ENCODE measurements at places on chromosomes 11 and 22. TPM values are rescaled to one million over a fixed set of nuclear protein-coding genes. Genes with fewer than 3 reads are reported as not detected.

LYVE1 gene
- 22.8 TPM for total RNA-seq

EMID1 gene
- not detected for total RNA-seq

GLB1L3 gene
- total RNA-seq: 0.16 TPM

POU2AF2 gene
- total RNA-seq: 4.4 TPM

PHOX2A gene
- total RNA-seq: 0.79 TPM

LZTR1 gene
- total RNA-seq: 61.9 TPM

GGTLC2 gene
- total RNA-seq: not detected

CTSF gene
- total RNA-seq: 80.6 TPM

NXPE1 gene
- total RNA-seq: 407 TPM

OR51I2 gene
- not detected for total RNA-seq

C1QTNF5 gene
- 8.6 TPM for total RNA-seq

UCP2 gene
- 57.6 TPM for total RNA-seq

APOBEC3B gene
- 10.9 TPM for total RNA-seq

DNA sequence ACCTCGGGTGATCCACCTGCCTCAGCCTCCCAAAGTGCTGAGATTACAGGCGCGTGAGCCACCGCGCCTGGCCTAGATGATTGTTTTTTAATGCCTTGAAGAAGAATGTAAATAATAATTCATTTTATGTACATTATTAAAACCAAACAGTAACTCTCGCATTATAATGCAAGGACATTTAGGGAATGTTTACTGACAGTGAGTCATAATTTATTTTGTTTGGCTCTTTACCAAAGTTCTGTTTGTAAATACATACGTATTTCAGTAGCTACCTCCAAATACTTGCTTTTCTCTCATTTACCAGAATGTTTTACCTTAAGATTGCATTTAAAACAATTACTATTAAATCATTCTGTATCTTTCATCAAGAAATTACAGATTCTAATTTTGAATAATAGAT lies 3.0 kb downstream of the RAB39A start:
- DNase-seq: no peak

DNA sequence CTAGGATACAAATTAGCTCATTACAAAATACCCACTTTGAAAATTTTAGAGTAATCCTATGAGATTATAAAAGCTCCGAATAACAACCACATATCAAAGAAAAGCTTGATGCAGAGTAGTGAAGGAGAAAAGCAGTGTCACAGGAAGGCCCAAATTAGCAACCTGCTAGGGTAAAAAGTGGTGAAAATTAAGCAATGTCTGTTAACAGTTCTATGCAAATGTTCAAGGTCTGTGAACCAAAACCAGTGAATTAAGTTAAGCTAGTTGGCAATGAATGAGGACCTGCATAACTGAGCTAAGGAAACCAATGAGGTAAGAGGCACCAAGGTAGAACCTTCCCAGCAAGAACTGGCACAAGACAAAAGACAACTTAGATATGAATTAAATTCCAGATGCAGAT lies 29.6 kb downstream of the PRDM10 start:
- no peak for DNase-seq

DNA sequence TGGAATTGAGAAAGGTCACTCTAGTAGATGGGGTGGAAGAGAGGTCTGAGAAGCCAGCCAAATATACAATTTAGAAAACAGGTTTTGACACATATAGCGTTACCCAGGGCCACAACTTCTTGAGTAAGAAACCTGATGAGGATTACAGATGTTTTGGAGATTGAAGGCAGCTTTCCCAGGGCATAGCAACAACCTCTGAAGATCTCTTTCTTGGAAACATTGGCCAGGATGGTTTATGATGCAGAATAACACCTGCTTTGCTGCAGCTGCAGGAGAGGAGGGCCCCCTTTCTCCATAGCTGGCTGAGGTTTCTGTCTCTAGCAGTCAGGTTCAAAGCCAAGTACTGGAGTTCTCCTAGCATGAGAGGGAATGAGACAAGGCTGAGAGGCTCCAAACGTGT lies 75.1 kb upstream of the NUP50 start:
- DNase-seq: no peak

DNA sequence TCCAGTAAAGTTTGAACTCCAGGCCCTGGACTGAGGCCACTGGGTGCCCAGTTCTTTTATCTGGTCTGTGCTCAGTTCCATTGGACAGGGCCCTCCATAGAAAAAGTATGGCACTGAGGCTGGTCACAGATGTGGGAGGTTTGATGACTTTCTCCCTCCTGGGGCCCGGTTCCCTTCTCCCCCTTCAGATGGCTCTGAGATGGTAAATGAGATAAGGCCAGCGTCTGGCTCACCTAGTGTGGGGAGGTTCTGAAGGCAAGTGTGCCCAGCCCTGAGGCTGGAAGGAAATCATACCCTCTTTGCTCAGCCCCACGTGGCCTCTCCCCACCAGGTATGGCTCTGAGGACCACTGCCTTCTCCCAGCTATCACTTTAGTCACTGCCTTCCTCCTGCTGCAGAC lies 1.5 kb upstream of the CLDN5 start:
- DNase-seq: no peak

DNA sequence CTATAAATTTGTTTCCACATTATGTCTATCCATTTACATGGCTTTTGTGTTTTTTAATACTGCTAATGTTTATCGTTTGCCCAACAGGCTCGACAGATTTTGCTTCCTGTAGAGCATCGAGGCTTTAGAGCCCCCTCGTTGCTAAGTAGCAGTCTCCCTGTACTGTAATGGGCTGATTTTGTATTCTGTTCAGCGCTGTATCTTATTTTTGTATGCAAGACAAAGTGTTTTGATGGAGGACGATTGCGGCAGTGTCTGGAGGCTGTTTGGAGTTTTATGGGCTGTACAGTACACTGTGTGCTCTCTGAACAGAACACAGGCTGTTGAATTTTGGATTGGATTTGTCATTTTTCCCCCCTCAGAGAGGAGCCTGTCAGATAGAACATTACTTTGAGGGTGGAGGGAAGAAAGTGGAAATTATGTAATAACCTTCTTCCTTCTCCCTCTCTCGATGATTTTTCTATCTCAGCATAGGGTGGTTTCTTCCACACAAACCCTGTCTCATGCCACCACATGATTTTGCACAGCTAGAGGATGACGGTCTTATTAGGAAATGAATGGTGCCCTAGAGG lies 104.4 kb downstream of the ZBTB16 start:
- peak; percentile 52 for DNase-seq

GRCh38 chr22:45631140-45631840 lies 40.3 kb upstream of the ATXN10 start:
- no peak for DNase-seq

DNA sequence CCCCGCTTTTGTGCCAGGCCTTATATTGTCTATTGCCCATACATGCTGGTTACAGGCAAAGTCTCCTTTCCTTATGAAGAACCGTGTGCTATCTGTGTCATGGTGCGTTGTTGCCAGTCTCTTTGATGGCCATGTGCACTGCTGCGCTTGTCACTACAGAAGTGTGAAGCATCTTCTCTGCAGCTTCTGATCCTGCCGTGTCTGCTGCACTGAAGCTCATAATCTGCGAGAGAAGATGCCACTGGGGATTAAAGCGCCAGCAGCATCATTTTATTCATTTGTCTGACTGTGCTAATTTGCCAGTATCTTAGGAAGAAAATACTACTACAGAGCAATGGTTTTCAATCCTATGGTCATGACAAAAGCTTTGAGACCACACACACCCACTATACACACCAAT lies 330.1 kb downstream of the FAT3 start:
- DNase-seq: no peak

DNA sequence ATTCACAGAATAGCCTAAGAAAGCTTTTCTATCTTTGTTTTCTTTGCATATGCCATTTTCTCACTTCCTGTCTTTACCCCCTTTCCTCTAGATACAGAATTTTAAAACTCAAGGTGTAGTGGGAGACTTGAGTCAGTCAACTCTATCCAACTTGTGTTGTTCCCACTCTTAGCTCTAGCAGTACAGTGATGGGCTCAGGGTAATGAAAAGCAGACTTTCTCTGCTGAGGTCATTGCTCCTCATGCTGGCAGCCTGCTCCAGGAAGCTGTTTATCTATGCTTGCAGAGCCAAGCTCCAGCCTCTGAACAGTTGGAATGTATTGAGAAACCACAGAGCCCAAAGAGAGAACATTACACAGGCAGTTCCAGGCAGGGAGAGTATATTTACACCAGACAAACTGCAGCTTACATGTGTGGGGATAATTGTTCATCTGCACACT lies 68.1 kb downstream of the CSTPP1 start:
- DNase-seq: peak; percentile 71

GRCh38 chr22:45201678-45202332 lies 38.1 kb downstream of the NUP50 start:
- DNase-seq: no peak

GRCh38 chr11:36219996-36220395 lies 69.2 kb downstream of the COMMD9 start:
- DNase-seq: no peak

DNA sequence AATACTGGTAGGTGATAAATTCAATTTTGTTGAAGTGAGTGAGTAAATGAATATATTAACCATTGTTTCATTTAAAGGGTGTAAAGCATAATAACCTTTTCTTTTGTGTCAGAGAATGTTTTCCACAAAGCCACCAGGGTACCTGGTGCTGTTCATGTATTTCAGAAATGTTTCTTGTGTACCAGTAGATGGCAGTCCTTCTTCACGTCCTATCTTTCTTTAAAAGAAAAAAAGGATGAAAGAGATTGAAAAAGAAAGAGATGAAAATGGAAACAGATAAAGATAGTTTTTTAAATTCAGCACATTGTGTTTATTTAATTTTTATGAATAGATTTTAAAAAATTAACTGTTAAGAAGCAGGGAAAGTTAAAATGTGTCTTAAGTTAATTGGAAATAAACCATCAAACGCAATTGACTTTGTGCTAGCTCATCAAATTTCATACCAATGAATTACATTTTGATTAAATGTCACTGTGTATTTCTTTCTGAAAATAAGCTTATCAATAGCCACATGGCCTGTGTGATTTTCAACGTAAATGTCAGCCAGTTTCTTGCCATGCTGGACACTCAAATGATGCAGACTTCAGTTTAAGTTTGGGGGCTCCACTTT lies 65.5 kb upstream of the CHORDC1 start:
- DNase-seq: no peak

DNA sequence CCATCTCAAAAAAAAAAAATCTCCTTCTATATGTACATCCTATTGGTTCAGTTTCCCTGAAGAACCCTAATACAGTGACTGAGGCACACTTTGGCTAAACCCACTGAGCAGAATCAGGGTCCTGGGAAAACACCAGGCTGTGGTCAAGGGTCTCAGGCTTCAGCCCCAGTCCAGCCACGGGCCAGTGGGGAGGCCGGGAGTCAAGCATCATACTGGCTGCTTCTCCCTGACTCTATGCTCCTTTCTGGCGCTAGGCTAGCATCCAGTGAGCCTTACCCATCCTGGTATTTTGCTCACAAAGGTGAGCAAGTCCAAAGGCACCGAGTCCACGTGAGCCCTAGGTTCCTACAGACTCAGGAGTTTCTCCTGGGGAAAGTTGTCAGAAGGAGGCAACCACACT lies 752.5 kb downstream of the BRD1 start:
- DNase-seq: no peak

DNA sequence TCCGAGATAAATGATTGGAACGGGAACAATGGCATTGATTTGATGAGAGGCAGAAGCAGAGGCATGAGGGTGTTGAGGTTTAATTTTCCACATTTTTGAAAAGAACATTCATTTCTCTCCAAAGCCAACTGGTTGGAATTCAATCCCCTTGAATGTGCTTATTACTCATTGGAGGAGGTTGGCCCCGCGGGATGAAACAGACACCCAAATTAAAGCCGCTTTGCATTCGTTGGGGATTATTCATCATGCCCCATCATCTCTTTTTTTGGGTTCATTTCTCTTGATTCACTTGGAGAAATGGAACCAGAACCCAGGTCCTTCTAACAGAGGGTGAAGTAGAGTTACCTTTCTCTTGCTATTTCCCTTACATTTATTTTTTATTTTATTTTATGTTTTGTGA lies 47.6 kb upstream of the PARVG start:
- no peak for DNase-seq

DNA sequence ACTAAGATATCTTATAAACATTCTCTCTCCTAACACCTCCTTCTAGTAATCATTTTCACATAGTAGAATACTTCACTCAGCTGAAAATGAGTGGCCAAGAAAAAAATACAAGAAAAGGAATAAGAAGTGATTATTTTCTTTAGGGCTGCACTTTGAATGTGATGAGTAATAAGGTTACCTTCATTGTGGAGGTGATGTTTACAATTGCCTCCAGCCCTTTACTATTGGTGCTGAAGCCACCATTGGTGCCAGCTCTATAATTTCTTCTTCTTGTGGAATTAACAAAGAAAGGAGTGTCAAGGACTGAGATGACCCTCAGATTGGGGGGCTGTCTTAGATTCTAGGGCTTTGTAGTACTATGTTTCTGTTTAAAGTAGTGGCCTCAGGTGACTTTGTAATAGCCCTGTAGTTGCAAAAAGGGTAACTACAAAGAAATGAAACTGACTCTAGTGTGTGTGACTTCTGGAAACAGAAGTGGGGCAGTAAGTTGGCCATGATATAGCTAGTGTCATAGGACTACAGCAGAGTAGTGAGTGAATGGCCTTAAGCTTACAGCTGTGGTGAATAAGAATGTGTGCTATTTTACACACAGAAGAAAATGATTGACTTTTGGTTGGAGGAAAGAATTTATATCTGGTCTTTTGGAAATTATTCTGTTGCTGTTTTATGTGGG lies 287.2 kb downstream of the TMEM135 start:
- DNase-seq: no peak

DNA sequence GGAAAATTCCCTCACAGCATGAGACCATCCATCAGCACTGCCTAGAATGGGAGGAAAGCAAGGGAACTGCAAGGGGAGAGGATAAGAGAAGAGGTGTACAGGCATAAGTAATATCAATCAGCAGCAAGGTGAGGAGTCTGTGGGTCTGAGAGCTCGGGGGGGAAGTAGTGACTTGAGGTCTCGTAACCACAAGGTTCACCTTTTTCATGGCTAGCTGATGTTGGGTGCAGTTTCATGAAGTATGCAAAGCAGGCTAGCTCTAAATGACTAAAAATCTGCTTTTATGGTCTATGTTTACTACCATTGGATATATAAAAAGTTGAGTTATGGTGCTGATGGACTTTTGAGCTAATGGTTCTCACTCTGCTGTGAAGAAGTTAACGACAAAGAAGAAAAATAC lies 35.8 kb downstream of the OR4C6 start:
- no peak for DNase-seq

- DNase-seq: no peak
These were observed 18.2 kb upstream of the BMAL1 start for GRCh38 chr11:13259374-13259773.

- DNase-seq: no peak
These were observed 19.6 kb downstream of the MYRF start for GRCh38 chr11:61771985-61772455.

GRCh38 chr22:26894766-26895485 lies 237.5 kb downstream of the MIAT start:
- DNase-seq: no peak

DNA sequence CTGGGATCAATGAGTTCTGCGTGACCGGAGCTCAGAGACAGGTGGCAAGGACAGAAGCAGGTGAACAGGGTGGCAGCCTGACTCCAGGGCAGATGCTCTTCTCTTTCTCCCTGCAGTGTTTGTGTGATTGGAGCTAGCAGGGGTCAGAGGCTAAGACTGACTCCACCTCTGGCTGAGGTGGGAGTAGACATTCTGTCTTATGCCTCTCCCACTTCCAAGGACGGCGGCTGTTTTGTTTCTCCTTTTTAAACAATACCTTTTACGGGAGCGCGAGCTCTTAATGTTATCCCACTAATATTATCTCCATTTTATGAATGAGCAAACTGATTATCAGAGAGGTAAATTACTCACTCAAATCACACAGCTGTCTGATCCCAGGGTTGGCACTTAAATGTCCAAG lies 323.7 kb downstream of the MIAT start:
- DNase-seq: no peak

- DNase-seq: no peak
These were observed 34.7 kb downstream of the LDHAL6A start for GRCh38 chr11:18490319-18490718.

- DNase-seq: no peak
These were observed 18.2 kb upstream of the TXNRD2 start for GRCh38 chr22:19959587-19960490.

Measured in transverse colon (tissue), 4 donors.